ENCODE measurements at places on chromosomes 1 and 21. TPM values are rescaled to one million over a fixed set of nuclear protein-coding genes. Genes with fewer than 3 reads are reported as not detected.

Gene ANKRD35
- total RNA-seq = 2.1 TPM

Gene CAMTA1
- total RNA-seq = 77.2 TPM

Gene OPRD1
- total RNA-seq = 1.2 TPM

Gene VASH2
- total RNA-seq = 59.8 TPM

GRCh38 chr1:244368279-244368678 is 83.4 kb downstream of the ADSS2 start:
- no peak for DNase-seq

DNA sequence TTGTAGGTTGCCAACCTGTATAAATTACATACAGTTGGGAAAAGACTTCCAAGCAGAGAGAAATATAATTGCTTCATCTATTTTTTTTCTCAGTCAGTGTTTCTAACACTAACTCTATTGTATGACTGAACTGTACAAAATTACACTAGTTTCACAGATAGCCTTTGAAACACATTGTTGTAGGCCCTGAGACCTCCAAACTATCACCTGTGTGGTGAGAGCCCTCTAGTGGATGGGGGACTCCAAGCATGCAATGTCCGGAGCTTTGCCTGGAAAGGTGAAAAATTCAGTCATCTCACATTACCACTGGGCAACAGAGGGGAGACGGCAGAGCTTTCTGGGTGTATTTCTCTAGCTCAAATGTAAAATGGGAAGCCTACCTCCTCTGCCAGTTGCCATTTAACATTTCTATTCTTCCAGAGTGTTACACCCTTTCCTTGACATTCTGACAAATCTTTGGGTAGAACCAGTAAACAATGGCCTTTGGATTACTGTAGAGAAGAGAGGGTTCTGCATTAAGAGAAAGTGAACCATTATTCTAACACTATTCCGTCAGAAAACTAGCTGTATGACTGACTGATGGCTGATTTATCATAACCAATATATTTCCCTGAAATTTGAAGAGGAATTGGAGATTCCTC is 212.2 kb downstream of the LYPLAL1 start:
- DNase-seq = peak; percentile 43

GRCh38 chr21:26107429-26107828 is 63.1 kb downstream of the APP start:
- DNase-seq = no peak

DNA sequence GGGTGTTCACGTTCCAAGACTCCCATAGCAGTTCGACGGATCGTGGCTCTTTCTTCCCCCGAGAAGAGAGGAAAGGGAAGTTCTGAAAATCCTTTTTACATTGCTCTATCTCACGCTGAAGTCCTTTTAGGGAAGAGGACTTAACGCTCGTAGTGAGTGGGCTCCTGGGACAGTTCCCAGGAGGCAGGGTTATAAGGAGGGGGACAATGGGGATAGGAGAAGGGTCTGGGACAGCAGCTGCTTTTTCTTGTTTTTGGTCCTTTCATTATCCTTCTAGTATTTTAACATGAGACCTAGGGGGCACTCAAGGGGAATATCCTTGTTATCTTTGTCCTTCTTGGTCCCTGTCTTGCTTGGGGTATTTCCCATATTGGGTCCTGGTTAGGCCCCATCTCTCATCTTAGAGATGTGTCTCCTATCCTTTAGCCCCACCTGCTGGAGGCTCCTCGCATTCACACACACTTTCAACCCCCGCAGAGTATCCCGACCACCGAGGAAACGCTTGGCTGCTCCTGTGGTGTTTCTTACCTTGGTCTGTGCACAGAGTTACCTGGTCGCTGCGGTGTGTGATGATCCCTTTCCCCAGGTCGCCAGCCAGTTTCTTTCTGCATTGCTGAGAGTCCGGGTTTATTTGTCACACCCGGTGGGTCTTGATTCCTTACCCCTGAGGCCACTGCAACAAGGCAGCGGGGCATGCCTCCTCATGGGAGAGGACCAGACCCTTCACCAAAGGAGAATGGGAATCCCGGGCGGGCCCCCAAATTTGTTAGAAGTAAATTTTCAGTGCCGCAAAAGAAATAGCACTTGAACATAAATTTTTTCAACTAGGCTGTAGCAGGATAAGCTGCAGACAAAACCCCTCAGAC is 29.7 kb downstream of the SCCPDH start:
- peak; percentile 84 for DNase-seq

DNA sequence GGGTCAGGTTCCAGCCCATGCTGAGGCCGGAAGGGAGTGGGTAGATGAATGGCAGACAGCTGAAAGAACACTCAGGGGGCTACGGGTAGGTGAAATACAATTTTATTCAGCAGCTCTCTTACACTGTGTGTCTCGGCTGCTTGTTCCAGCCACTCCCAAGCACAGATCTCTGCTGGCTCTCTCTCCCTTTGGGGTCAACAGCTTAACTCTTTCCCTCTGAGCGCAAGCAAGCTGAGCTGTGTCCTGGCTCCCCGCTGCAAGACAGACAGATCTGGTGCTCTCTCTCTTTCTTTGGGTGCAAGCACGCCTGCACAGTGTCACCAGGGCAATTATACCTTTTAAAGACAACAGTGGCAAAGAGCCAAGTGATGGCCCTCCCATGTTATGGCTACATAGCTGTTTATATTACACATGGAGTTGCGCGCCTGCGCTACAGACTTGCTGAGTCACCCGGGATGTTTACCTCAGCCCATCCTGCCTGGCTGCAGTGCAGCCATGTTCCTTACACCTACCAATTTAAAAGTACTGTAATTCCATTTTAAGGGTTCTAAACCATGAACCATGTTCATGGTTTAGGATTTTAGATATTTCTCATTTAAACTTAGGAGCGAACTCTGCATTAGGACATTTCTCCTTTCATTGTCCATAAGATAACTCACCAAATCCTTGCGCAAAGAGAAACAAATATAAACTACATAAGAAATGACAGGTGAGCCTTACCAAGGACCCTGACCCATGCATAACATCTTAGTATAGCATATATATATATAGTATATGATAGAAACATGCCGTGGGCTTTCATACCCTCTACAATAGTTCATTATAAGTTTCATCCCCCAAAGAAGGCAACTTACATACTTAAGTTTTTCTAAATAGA is 396.5 kb downstream of the SMYD3 start:
- no peak for DNase-seq

GRCh38 chr1:38256072-38256471 is 209.5 kb upstream of the POU3F1 start:
- no peak for DNase-seq

DNA sequence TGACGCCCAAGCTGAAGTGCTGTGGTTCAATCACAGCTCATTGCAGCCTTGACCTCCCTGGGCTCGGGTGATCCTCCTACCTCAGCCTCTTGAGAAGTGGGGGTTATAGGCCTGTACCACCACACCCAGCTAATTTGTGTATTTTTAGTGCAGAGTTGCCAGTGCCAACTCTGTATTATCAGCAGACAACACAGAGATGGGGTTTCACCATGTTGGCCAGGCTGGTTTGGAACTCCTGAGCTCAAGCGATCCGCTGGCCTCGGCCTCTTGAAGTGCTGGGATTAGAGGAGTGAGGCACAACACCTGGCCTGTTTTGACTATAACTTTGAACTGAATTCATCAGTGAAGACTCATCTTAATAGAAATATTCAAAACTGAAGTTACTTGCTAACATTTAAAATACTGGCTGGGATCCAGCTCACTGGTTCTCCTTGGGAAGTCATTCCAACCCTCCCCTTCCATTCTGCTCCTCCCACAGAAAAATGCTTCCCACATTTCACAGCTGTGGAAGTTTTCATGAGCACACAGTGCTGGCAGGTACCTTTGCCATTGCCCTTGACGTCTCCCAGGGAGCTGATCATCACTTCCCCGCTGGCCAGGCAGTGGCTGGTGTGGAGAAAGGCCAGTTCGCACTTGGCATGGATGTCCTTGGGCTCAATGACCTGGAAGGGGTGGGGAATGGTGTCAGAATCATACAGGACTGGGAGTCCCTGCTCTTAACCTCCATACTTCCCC is 4.7 kb downstream of the SELENBP1 start:
- DNase-seq = no peak

GRCh38 chr1:64539289-64539688 is 69.4 kb downstream of the CACHD1 start:
- DNase-seq = no peak
